Activated naive CD8-positive, alpha-beta T cell treated with anti-CD3 and anti-CD28 coated beads, Interleukin-2, amount 10 ng/mL, durations not matched to agents 7 days and 5 days (primary cell): ENCODE measurements at places on chromosomes 7 and 10. TPM values are rescaled to one million over a fixed set of nuclear protein-coding genes. Genes with fewer than 3 reads are reported as not detected.

SPDYE16 gene
- 0.22 TPM for total RNA-seq

IGFBP3 gene
- 12.5 TPM for total RNA-seq

FEZF1 gene
- not detected for total RNA-seq

VWC2 gene
- total RNA-seq, result not detected

RAMP3 gene
- total RNA-seq, result not detected

ZNF425 gene
- total RNA-seq, result 1.0 TPM

MACROH2A2 gene
- total RNA-seq, result 9.3 TPM

CPN1 gene
- total RNA-seq, result not detected

LRRC18 gene
- total RNA-seq, result not detected

DRGX gene
- not detected for total RNA-seq

VSTM4 gene
- not detected for total RNA-seq

ZNF804B gene
- total RNA-seq, result not detected

GPR85 gene
- not detected for total RNA-seq

TYW1B gene
- 4.0 TPM for total RNA-seq

SLC13A1 gene
- not detected for total RNA-seq

CYP2E1 gene
- 0.80 TPM for total RNA-seq

FAM25G gene
- not detected for total RNA-seq

SMO gene
- total RNA-seq, result 0.20 TPM

DNA sequence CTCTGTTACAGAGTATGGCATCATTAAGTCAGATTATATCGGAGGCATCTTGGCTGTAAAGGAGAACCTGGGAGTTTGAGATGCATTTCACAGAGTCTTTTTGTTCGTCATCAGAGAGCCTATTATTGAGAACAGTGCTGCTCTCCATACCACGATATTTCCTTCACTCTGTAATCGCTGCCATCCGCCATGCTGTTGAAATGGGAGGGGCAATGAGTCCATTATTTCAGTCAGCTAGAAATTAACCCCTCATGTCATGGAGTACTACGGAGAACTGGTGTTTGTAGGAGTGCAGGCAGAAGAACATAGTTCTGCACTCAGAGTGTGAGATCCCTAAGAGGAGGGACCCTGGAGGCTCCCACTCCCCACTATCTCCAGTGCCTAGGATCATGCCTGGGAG is 59.2 kb downstream of the SLC16A12 start:
- no peak for DNase-seq

DNA sequence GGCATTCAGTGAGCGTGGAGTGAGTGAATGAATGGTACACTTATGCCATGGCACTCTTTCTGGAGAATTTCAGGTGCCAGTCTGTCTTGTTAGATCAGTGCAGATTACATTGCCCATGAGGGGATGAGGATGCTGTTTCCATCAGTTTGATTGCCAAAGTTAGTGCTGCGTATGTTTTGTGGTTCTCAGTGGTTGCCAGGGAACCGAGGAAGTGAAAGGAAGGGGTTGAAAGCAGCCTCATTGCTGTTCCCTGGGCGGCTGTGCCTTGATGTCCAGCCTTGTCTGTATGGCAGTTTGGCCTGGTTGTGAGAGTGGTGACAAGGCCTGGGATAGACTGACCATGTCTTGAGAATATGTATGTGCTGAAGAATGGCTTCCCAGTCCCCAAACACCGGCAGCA is 30.2 kb downstream of the WBP1L start:
- no peak for DNase-seq

DNA sequence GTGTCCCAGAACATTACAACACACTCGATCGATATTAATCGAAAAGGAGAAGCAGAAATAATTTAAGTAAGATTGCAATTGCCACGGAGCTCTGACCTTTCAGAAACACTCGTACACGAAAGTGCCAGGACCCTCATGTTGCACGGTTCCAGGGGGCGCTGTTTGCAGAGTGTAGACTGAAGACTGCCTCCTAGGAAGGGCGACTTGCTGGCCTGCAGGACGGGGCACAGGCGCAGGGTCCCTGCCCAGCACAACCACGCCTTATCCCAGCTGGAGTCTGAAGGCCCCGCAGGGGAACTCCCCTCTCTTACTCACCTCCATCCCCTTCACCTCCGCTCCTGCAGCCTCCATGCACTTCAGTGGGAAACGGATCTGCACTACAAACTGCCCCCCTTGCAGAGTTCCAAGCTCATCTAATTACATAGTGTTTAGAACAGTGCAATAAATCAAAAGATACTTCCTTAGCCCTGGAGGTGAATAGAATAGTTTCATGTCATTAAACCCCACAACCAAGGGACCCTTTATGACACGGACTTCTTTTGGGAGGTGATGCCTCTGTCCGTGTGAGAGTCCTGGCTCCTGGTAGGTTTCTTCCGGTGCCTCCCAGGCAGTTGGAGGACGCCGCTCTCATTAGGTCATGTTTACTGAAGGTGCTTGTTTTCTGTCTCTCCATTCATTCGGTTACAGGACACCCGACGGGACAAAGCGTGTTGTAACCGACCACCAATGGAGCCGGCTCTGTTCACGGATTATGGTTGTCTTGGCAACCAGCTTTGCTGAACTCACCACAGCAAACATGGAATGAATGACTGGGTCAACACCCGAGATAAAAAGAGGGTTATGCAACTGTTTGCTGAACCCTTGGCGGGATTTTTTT is 262.2 kb downstream of the BAMBI start:
- no peak for DNase-seq

GRCh38 chr7:4145576-4145975 is 536.5 kb upstream of the FOXK1 start:
- DNase-seq, result no peak

- no peak for DNase-seq
Measured at GRCh38 chr7:12674053-12674452, 13.4 kb upstream of the ARL4A start.

DNA sequence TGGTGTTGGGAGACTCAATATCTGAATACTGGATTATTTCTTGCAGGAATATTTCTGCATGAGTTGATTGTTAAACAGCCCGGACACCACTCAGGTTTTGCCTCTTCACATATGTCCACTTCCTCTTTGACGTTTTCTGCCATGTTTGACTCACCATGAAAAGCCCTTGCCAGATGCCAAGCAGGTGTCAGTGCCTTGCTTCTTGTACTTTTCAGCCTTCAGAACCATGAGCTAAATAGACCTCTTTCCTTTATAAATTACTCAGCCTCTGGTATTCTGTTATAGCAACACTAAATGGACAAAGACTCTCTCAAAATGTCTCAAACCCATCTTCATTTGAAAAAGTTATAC is 24.7 kb upstream of the MACC1 start:
- no peak for DNase-seq

DNA sequence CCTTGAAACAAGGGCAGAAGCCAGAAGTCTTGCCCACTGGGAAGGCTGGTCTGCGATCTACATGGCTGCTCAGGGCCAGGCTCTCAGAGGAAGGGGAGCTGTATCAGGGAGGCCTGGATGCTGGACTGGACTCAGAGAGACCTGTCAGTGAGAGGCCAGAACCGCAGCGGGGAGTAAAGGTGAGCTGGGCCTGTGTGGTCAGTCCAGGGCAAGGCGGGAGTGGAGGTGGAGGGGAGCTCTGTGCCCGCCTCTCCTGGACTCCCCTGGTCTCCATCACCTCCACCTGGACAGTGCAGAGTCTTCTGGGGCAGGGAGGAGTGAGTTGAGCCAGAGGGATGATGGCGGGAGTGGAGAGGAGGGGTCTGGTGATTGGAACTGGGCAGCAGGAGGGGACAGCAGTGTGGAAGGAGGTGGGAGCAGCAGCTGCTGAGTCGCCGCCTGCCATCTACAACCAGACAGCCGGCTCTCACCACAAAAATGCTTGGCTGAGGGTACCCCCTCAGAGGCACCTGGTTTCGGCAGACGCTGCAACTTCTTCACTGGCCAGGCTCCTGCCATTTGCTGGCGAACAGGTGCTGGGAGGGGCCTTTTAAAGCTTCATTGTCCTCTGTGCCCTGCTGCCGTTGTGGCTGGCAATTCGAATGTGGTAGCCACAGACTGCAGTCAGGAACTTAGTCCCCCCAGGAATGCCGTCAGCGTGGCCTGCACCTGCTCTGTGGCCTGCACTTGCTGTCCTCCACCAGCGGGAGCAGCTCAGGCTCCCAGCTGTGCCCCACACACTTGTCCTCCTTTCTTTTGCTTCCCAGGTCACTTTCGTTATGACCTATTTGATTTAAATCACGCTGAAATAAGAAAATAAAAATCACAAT is 3.5 kb downstream of the RASSF4 start:
- DNase-seq, result no peak

DNA sequence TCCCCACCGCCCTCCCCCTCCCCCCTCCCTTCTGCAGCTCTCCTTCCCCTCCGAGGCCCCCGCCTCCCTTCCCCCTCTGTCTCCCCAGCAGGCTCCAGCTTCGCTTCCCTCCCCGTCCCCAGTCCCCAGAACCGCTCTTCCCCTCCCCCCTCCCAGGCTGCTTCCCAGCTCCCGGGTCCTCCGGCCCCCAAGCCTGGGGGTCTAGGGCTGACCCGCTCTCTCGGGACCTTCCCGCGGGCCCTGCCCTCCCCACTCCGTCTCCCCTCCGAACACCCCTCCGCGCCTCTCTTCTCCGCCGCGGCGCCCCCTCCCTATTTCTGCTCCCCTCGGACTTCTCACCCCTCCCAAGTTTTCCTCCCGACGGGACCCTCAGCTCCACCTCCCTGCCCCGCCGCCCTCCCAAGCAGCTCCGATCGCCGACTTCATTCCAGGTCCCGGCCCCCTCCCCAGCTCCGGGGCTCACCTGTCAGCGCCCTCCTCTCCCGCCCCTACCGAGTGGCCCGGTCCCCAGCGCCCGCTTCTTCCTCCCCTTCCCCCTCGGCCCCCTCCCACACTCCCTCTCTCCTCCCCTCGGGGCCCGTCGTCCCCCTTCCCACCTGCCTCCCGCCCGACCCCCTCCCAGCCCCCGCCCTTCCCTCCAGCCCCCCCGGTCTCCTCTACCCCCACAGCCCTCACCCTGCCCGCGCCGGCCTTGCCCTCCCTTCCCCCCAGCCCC is 990 bp downstream of the ZNF467 start:
- peak; percentile 45 for DNase-seq

DNA sequence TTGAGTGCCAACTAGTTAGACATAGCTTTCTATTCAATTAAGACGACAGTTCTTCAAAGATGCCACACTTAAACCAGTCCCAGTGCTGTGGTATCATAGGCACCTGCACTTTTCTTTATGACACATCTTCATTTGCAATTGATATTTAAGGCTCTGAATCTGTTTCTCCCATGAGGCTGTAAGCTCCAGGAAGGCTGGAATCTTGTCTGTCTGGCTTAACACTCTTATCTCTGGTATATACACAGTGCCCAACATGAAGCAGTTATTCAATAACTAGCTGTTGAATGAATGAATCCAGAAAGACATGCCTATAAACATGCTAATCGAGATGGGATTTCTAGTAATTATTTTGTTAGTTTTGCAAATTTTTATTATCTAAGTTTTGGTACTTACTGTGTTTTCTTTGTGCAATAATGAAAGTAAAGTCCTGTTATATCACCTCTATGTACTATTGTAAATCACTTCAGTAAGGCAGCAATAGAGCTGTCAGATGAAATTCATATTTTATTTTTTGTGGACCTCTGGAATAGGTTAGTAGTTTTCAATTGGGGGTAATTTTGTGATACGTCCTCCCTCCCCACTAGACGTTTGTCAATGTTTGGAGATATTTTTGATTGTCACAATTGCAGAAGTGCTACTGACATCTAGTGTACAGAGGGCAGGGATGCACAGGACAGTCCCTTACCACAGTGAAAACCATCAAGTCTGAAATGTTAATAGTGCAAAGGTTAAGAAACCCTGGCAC is 51.3 kb upstream of the STEAP4 start:
- DNase-seq, result no peak

GRCh38 chr10:31829776-31830175 is 98.9 kb downstream of the ARHGAP12 start:
- no peak for DNase-seq

GRCh38 chr7:105163718-105164117 is 149.7 kb downstream of the KMT2E start:
- no peak for DNase-seq

- DNase-seq, result no peak
Measured at GRCh38 chr7:102834466-102834865, 78.3 kb upstream of the LRRC17 start.

DNA sequence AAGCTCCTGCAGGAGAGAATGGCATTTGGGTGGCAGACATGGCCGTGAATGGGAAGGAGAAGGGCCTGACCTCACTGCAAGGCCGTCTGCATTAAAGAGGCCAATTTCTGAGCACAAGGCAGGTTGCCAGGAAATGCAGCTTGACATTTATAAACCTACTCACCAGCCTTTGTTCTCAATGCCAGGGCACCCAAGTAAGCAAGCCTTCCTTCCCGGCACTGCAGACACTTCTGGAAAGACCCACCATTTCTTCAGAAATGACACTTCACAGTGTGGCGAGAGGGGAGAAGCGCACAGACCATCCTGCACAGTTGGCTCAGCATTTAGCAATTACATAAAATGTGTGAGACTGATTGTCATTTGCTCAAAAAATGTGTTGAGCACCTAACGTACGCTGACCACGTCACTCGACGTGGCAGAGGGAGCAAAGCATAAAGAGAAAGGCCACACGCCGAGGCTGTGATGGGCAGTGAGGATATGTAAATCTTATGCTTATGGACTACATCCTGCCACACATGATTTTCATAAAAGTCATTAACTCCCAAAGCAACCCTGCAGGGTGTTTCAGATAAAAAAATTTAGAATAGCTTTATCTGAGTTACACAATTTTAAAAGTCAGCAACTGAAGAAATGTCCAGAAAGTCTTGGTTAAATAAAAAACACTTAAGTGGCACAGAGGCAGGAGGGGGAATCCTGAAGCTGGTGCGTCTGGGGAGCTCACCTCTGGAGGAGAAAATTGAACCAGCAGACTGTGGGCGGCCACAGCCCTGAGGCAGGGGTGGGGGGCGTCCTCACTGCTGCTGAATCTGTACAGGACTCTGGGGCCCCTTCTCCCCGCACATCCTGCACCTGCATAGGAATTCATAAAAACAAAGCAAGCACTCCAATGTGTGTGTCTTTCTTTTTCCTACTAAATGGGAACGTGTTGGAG is 543.8 kb downstream of the PTPRN2 start:
- no peak for DNase-seq

DNA sequence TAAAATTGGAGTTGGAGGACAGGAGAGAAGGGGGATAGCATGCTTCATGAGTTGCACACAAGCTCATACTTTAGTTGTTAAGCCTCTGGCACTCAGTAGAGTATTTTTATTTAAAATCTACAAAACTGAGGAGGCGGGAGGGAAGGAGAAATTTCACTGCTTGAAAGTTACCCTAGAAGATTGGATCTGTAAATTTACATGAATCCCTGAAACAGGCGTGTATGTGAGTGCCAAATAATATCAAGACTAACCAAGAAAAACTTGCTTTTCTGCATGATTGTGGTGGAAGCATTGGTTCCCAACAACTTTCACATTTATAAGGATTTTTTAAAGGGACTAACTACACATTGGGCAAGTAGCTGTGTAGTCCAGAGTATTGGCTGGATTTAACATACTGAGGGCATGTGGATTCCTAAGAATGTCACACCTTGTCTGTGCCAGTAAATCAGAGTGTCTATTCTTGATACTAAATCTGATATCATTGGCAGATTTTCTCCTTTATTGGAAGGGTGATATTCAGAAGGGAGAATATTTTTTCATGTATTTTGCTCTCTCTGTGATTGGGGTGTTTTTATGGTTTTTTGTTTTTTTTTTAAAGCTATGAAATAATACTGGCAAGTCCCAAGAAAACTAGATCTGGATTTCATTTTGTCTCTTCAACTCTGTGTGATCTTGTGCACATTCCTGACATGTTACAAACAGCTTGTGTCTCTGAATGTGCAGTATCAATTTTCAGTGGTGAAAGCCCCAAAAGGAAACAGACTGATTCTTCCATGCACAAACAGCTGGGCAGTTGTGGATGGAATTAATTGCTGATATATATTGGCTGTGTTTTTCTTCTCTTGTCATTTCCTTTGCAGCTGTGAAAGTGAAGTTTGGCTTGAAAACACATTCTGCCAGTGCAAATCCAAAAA is 67.2 kb downstream of the ADD3 start:
- DNase-seq, result no peak

- no peak for DNase-seq
Measured at GRCh38 chr7:107816011-107816566, 13.1 kb upstream of the SLC26A3 start.
